Femur (tissue), 1 donor: ENCODE measurements at places on chromosomes 12 and 14.
A peak's percentile ranks its signal among the peaks of the same experiment; 100 is the strongest.

- no peak for DNase-seq
Observed at GRCh38 chr14:69630360-69630759, 19.0 kb downstream of the SUSD6 start.

DNA sequence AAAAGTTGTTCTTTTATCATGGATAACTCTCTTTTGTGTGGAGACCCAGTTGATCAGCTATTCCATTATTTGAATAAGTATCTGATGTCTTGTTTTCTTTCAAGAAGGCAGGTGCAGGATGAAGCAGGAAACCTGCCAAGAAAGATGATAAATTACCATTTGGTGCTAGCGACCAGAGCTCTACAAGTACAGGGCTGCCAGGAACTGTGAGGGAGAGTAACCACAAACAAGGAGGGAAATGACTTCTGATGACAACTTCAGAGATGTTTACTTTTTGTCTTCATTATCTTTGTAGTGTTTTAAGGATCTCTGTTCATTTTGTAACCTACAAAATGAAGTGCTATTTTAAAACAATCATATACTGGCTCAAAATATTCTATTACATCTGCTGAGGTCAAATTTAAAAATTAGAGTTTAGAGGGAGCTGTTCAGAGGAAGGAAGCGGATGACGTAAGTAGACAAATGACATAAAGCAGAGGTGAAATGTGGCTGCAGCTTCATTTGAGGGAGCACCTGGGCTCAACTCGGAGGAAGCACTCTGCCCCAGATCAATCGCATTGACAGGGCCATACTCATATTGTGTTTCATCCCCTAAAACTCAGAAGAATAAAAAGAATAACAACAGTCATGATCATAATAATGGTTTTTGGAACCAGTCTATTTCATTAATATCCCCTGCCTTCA is 226.8 kb downstream of the C12orf42 start:
- DNase-seq, result no peak

DNA sequence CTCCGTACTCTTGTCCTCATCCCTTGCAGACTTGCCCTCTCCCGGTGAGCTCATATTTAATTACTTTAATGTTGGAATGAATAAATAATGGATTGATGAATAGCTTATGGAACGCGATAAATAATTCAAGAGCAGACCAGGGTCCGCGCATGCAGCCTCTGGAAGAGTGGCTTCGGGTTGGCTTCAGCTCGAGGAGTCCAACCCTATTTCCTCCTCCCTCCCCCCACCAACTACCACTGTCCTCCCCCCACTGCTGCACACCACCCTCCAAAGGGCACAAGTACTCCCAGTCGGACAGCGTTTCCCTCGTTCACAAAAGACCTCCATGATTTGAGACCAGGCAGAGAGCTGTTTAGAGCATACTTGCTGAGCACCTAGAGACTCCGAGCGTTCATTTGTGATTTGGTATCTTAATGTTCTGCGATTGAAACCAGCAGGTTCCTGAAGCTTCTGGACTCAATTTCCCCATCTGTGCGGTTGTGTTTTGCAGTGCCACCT is 647 bp upstream of the SIX1 start:
- peak; percentile 66 for DNase-seq

GRCh38 chr12:94805749-94806529 is 155.6 kb upstream of the TMCC3 start:
- DNase-seq, result no peak

DNA sequence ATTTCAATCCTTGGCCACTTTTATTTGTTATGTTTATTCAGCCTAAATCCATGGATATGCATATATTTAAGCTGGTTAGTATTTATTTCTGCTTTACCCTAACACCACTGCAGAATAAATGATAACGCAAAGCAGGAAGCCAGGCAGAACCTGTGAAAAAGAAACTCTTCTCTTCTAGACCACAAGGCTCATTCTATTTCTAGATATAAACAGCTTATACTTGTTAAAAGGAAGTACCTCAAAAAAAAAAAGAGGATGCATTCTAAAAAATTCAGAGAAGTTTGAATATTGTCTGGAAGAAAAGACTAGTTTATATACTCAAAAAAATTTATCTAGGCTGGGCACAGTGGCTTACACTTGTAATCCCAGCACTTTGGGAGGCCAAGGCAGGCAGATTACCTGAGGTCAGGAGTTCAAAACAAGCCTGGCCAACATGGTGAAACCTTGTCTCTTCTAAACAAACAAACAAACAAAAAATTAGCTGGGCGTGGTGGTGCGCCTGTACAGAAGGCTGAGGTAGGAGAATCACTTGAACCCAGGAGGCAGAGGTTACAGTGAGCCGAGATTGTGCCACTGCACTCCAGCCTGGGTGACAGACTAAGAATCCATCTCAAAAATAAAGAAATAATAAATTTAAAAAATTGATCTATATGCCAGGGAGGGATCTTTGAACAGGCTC is 55.8 kb downstream of the GALNT4 start:
- no peak for DNase-seq

DNA sequence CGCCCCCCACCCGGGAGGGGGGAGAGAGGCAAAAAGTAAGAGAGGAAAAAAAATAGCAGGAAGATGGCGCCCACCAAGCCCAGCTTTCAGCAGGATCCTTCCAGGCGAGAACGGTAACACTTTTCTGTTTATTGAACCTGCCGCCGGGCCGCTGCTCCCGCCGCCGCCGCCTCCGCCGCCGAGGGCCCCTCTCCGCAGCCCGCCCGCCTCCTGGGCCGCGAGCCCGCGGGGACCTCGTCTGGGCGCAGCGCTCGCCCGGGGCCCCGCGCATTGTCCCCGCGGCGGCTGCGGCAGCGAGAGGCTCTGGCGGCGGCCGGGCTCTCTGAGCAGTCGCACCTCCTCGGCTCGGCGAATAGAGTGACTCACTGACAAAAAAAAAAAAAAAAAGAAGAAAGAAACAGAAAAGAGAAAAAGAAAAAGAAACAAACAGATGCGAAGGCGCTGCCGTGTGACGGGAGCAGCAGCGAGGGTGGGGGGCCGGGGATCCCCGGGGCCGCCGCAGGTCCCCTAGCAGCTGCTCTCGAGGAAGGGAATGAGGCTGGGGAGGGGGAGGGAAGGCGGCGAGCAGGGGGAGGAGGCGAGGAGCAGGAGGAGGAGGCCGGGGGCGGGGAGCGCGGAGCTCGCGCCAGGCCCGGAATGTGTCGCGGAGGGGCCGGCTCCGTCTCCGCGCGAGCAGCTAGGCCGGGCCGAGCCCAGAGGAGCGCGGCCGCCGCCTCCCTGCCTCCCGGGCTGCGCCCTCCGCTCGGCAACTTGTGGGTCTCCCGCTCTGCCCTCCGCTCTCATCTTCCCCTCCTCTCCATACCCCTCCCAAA is 781 bp downstream of the NPAS3 start:
- DNase-seq, result peak; percentile 92

DNA sequence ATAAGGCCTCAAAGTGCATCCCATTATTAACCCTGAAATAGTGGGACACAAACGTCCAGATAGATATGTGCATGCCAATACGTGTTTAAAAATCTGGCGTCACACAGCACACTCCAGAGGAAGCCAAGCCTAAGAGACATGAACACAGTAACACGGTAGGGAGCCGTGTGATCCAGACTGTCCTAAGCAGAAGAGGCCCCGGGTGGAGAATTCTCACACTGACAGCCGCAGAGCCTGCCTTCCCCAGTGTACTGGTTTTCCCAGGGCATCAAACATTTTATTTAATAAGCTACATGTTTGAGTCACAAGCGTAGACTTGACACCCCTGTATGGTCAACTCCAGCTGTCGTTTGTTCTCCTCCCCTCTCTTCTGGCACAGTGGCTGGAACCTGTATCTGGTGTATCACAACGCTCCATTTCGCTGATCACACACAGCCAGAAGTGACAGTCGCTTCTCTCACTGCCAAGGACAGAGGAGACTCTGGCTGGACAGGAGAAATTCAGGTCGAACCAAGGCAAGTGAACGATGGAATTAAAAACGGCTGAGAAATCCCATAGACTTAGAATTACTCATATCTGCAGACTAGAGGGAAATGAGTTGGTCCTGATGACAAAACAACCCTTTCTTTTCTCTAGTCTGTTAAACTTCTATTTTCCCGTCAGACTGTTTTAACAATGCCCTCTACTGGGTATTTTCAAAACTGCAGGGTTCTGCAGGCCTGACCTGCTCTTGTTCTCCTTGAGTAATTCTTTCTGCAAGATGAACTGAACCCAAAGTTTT is 359.9 kb downstream of the RGS6 start:
- peak; percentile 37 for DNase-seq

GRCh38 chr12:46965137-46965536 is 114.3 kb upstream of the PCED1B start:
- DNase-seq, result no peak

DNA sequence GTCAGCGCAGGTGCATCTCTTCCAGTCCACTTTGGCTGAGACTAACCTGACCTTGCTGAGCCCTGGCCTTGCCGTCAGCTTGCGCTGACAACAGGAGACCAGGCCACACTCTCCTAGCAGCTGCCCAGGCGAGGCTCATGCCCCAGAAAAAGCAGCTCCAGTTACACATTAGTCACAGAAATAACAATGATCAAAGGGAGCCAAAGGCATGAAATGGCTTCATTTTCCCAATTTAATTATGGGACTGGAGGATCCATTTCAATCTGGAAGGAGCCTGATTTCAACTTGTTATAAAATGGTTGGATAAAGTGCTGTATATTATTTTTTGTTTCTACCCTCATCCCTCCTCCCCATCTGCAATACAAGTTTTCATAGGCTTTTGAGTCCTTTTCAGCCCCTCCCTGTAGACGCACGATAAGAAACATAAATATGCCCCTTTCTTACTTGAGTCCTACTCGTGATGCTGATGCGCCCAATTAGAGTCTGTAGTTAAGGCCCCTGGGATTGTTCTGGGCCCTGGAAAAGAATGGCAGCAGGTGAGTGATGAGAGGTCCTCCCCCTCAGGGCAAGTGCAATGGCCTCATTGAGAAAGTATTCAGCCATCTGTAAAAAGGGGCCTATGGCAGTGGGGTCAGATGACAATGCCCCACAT is 376.0 kb downstream of the C12orf75 start:
- peak; percentile 48 for DNase-seq

DNA sequence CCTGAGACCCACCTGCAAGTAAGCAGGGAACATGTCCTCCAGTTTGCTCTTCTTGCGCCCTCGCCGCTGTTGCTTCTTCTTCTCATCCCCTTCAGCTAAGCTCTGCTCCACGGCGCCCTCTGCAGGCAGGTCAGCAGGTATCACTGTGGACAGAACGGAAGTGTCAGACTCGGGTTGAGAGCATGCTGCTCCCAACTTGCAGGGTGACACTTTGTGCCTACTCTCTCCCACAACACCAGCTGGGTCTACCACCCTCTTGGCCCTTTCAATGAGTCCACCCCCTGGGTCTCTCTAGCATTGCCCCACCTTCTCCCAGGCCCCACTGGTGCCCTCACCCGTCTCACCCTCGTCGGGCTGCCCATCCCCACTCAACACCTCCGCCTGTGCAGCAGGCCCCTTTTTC is 16.7 kb downstream of the KMT2D start:
- DNase-seq, result peak; percentile 63
